Body of pancreas (tissue), 4 donors: ENCODE measurements at places on chromosomes 7 and 10. TPM values are rescaled to one million over a fixed set of nuclear protein-coding genes. Genes with fewer than 3 reads are reported as not detected.

DNA sequence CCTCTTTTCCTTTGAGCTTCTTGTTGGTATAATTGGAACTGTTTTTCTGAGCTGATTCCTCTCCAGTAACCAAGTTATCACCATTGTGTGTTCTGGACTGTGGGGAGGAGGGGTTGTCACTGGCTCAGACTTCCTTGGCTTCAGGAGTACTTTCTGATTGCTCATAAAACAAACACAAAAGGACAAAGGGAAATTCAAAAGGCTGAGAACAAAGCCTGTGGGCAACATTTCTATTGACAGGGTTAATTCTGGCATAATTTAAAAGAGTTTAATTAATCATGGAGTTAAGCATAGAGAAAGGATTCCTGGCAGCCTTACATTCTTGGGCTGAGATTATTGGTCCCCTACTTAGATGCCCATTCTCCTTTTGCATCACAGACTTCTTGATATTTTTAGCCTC, 222.9 kb upstream of the KMT2E start:
- H3K4me1 ChIP-seq: no peaks in the 10 kb centered on the region
- DNase-seq: no peak
- no peaks in the 10 kb centered on the region for H3K27me3 ChIP-seq
- H3K4me3 ChIP-seq: no peak overlapping the region
- no peak overlapping the region for H3K27ac ChIP-seq

GRCh38 chr7:98233219-98234070, 18.6 kb downstream of the TECPR1 start:
- H3K27ac ChIP-seq: no peak overlapping the region
- H3K4me3 ChIP-seq: no peak overlapping the region
- peaks cover 16% of the 10 kb centered on the region for H3K4me1 ChIP-seq
- H3K27me3 ChIP-seq: no peaks in the 10 kb centered on the region
- peaks cover 2% of the 10 kb centered on the region for H3K36me3 ChIP-seq

- no peaks in the 10 kb centered on the region for H3K36me3 ChIP-seq
- H3K4me3 ChIP-seq: no peak overlapping the region
- no peak overlapping the region for H3K27ac ChIP-seq
- no peaks in the 10 kb centered on the region for H3K4me1 ChIP-seq
- H3K27me3 ChIP-seq: no peaks in the 10 kb centered on the region
- no peak for DNase-seq
These were observed 169.3 kb upstream of the LRGUK start for GRCh38 chr7:133957845-133958244.

- H3K27me3 ChIP-seq: no peaks in the 10 kb centered on the region
- no peak overlapping the region for H3K27ac ChIP-seq
- no peaks in the 10 kb centered on the region for H3K36me3 ChIP-seq
These were observed 287.6 kb downstream of the TWIST1 start for GRCh38 chr7:18829858-18830285.

GRCh38 chr7:151062111-151062398, 2.7 kb downstream of the SLC4A2 start:
- H3K27me3 ChIP-seq: no peaks in the 10 kb centered on the region
- peak overlapping the region; percentile 92 for H3K27ac ChIP-seq
- no peak for DNase-seq
- no peak overlapping the region for H3K4me3 ChIP-seq

DNA sequence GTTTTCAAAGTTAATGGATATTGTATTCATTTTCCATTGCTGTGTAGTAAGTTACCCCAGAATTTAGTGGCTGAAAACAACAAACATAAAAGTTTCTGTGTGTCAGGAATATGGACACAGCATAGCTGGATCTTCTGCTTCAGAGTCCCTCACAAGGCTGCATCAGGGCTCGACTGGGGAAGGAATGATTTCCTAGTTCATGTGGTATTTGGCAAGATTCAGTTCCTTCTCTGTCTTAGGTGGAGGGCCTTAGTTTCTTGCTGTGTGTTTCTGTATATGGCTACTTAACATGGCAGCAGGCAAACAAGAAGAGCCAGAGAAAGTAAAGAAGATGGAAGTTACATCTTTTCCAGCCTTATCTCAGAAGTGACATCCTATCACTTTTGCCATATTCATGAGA, 51.1 kb downstream of the TPST1 start:
- no peak overlapping the region for H3K4me3 ChIP-seq
- H3K4me1 ChIP-seq: peaks cover 8% of the 10 kb centered on the region
- H3K27me3 ChIP-seq: no peaks in the 10 kb centered on the region
- H3K27ac ChIP-seq: no peak overlapping the region

- H3K27ac ChIP-seq: no peak overlapping the region
- DNase-seq: no peak
- H3K36me3 ChIP-seq: no peaks in the 10 kb centered on the region
- no peaks in the 10 kb centered on the region for H3K4me1 ChIP-seq
These were observed 134.9 kb downstream of the AOAH start for GRCh38 chr7:36589391-36589790.

- H3K27ac ChIP-seq: no peak overlapping the region
- H3K27me3 ChIP-seq: no peaks in the 10 kb centered on the region
- no peak for DNase-seq
- H3K4me1 ChIP-seq: no peaks in the 10 kb centered on the region
These were observed 33.3 kb downstream of the ENO4 start for GRCh38 chr10:116882639-116883038.

DNA sequence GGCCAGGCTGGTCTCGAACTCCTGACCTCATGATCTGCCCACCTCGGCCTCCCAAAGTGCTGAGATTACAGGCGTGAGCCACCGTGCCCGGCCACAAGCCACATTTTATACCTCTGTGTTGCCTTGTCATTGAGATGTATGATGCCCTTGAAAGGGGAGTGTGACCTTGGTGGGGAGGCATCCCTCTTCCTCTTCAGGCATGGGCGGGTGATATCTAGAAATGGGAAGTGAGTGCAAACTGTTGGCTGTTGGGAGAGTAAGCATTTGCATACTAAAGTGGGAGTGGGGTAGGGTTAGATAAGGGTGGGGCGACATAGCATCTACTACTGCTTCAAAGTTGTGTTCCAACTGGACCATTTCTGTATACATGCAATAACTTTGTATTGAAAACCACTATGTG, 20.1 kb downstream of the RP9 start:
- no peak for DNase-seq
- no peaks in the 10 kb centered on the region for H3K27me3 ChIP-seq
- no peaks in the 10 kb centered on the region for H3K36me3 ChIP-seq

DNA sequence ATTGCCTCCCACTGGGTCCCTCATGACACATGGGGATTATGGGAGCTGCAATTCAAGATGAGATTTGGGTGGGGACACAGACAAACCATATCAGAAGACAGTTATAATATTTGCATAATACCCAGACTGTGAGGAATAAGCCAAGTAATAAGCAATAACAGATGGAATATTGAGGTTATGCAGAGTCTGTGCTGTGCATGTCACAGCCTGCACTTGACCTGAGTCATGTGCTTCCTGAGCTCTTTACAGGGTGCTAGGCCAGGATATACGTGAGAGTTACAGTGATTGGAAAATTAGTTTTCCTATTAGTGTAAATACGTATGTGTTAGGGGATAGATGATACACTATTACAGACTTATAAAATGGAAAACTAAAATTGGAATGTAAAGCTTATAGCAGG, 288.7 kb downstream of the SDK1 start:
- DNase-seq: no peak
- H3K36me3 ChIP-seq: no peaks in the 10 kb centered on the region
- no peak overlapping the region for H3K4me3 ChIP-seq
- no peak overlapping the region for H3K27ac ChIP-seq

DNA sequence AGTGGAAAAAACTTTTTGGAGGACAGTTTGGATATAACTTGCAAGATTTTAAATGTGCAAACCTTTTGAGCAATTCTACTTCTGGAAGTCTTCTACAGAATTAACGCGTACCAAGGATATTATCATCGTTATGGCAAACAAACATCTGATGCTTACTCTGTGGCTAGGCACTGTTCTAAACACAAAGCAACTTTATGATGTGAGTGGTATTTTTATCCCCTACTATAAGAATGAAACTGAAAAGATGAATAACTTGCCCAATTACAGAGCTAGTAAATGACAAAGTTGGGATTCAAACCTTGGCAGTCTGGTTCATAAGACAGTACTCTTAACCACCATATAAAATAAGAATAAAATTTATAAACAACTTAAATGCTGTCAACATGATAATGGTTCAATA, 15.8 kb downstream of the ASZ1 start:
- no peak for DNase-seq
- H3K4me3 ChIP-seq: no peak overlapping the region
- H3K27me3 ChIP-seq: no peaks in the 10 kb centered on the region
- H3K4me1 ChIP-seq: peaks cover 3% of the 10 kb centered on the region
- no peak overlapping the region for H3K27ac ChIP-seq
- H3K36me3 ChIP-seq: no peaks in the 10 kb centered on the region

DNA sequence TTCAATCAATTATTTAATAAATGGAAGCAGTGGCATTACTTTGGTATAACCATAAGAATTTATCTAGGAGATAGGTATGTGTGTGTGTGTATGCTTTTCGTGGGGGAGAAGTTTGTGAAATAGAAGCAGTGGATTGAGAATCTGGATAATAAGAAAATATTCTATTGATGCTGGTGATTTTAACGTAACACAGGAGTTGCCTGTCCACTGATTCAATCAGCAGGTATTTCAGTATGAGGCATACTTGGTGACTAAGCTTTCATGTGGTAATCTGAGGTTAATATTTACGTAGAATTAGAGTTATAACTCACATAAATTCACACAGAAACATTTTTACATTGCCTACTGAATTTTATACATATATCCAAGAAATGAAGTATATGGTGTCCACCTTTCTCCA, 568.0 kb downstream of the ZWINT start:
- no peaks in the 10 kb centered on the region for H3K27me3 ChIP-seq
- DNase-seq: no peak
- H3K4me3 ChIP-seq: no peak overlapping the region
- H3K27ac ChIP-seq: no peak overlapping the region

DNA sequence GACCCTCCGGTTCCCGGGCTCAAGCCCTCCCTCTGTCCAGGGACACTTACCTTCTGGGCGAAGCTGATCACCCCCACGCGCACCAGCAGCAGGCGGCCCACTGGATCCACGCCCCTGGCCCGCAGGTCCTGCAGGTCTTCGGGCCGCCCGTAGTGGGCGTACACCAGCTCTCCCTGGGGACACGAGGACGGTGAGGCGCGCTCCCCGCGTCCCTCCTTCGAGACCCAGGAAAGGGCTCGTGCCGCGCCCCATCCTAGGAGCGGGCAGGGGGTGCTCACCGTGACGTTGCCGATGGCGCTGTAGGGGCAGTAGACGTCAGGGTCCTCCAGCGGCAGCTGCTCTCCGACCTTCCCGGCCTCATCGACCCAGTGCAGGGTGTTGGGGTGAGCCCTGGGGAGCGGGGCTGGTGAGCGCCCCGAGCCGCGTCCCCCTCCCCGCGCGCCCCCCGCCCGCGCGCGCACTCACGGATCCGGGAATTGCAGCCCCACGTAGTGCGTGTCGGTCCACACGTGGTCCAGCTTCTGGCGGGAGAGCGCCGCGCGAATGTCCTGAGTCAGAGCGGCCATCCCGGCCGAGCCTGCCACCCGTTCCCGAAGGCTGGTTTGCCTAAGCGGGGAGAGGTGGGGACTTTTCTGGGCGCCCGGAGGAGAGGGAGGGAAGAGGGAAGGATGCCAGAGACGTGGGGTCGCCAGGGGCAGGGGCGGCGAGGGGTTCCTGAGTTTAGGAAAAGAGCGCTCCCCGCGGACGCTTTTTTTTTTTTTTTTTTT, 8.2 kb downstream of the TFR2 start:
- H3K4me3 ChIP-seq: no peak overlapping the region
- no peaks in the 10 kb centered on the region for H3K27me3 ChIP-seq
- H3K36me3 ChIP-seq: no peaks in the 10 kb centered on the region
- DNase-seq: peak; percentile 61
- H3K4me1 ChIP-seq: peaks cover 7% of the 10 kb centered on the region

The APBB1IP gene
- total RNA-seq: 2.3 TPM

The RET gene
- 0.78 TPM for total RNA-seq

The STYXL1 gene
- total RNA-seq: 24.7 TPM

The KIAA1217 gene
- 25.9 TPM for total RNA-seq
